ENCODE measurements at places on chromosomes 2 and 18.
A peak's percentile ranks its signal among the peaks of the same experiment; 100 is the strongest.

GRCh38 chr18:24369426-24369825, 28.2 kb downstream of the OSBPL1A start:
- no peak for DNase-seq

- no peak for DNase-seq
Measured at GRCh38 chr2:222439692-222440091, 15.3 kb downstream of the SGPP2 start.

DNA sequence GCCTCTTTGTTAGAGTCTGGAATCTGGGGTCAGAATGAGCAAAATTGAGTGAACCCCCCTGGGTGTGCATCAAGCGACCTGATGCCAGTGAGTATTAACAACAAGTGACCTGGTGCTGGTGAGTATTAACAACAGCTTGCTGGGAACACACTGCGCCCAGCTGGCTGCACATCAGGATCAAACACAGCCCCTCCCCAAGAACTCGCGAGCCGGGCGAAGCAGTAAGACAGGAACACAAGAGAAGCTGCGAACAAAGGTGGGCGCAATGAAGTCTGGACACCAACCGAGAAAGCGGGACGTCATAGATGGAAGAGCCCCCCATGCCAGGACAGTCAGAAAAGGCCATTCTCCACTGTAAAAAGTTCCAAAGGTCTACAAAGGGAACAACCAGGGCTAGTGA, 34.3 kb downstream of the CRACDL start:
- no peak for DNase-seq

GRCh38 chr2:182906454-182906853, 40.0 kb upstream of the FRZB start:
- DNase-seq = no peak

- DNase-seq = peak; percentile 19
Measured at GRCh38 chr18:57077786-57078552, 68.9 kb upstream of the BOD1L2 start.

- no peak for DNase-seq
Measured at GRCh38 chr2:226020956-226021355, 621.4 kb downstream of the NYAP2 start.

DNA sequence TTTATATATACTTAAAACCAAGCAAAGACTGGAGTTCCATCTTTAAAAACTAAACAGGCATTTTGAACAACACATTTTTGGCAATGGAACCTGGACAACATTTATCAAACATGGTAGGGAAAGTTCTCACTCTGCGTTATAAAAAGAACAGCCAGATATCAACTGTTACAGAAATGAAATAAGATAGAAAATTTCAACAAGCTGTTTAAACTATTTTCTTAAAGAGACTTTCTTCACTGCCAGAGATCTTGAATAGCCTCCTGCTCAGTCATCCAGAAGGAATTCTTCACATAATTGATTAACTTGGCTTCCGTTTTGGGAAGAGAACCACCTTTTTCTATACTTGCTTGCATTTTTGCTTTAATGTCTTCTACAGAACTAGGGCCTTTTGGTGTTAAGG, 166.0 kb upstream of the PIK3C3 start:
- DNase-seq = no peak

GRCh38 chr2:33426666-33427231, 49.7 kb upstream of the RASGRP3 start:
- no peak for DNase-seq

DNA sequence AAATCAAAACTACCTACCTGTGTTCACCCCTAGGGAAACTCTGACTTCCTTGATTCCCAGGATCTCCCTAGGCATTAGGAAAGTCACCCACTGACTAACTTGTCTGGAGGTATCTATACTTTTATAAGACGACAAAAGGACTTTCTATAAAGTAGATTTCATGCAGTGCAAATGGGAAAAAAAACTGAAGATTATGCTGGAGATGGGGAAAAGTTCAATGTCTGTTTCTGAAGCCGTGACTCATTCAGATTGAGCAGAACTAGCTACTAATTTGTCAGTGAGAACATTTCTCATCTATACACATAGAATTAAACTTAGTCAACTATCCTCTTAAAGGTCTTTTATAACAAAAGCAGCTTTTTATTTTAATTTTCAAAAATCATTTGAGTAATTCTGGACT, 6.0 kb downstream of the SEPTIN10 start:
- DNase-seq = no peak

DNA sequence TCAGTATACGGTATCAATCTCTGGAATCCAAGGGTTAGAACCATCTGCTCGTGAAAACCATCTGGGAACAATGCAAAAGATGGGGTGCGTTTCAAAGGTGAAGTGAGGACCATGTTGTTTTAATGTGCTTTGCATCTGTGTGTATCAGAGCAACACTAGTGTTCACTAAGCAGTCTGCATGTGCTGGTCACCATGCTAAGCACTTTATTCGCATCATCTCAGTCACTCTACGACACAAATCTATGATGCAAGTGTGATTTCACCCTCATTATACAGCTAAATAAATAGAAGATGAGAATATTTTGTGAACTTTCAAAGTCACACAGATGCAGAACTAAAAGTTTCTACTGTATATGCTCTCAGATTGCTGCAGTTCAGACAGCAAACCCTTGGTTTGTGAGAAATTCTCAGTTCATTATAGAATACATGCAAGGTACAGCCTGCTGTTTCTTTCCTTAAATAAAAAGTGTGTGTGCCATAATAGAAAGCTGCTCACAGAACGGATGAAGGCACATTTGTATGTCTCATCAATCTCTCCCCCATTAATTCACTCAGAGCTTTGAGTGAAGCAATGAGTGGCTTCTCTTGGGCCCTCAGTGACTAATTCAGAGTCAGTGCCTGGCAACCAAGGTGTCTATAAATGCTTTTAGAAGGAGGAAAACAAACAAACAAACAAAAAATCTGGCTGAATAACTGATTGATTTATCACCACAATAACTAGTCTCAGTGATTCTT, 652.8 kb upstream of the SOX11 start:
- DNase-seq = no peak

DNA sequence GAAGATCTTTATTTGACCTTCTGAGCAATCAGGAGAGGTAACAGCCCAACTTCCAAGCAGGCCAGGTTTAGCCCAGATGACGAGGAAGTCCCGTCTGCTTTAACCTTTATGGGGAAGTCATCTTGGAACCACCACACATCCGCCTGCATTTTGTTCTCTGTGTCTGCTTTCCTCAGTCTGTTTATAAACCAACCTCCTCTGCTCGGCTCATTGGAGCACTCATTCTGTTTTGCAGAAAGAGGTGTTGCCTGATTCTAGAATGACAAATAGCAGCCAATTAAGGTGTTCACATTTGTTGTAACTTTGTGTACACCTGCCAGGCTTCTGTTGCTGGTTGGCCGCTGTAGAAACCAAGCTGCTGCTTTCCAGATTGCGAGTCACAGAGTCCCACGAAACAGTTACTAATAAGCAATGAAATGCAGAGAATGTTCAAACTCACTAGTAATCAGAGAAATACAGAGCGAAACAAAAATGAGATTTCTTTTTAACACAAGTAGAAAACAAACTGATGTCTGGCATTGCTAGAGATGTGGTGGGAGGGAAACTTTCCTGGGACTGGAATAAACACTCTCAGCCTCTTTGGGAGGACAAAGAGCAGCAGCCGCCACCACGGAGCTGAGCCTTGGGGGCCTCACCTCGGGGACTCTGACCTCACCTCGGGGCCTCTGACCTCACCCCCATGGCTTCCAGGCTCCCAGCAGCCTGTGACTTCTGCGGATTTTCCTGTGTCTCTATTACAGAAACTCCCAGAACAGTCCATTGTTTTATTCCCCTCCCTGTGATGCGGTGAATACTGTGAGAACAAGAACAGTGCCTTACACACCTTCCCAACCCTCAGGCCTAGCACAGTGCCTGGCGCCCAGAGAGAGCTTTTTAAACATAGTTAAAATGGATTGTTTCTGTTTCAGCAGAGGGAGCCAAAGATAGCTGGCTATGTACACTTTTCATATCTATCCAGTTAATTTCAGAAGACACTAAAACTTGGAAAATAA, 64.0 kb downstream of the MBP start:
- peak; percentile 57 for DNase-seq

- no peak for DNase-seq
Measured at GRCh38 chr2:40098786-40099470, 319.9 kb upstream of the THUMPD2 start.

GRCh38 chr2:180359522-180360282, 352.6 kb upstream of the CWC22 start:
- DNase-seq = peak; percentile 11

DNA sequence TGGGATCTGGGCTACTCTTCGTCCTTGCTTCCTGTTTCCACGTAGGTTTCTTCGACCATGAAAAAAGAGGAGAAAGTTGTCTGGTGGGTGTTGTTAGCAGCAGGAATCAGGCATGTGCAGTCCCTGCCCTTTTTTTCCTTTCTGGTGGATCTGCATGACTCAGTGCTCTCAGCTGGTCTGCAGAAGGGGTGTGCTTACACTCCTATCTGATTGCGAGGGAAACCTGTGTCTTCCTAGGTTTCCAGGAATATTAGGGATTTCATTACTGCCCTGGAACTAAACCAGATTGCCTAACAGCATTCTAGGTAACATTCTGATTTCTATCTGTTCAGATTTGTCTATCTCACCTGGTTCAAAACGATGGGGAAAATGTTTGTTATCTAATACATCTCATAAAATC, 174.3 kb downstream of the CCDC102B start:
- no peak for DNase-seq

- DNase-seq = no peak
Measured at GRCh38 chr2:49845671-49846070, 691.4 kb upstream of the FSHR start.

- no peak for DNase-seq
Measured at GRCh38 chr2:41927581-41928264, 120.1 kb upstream of the PKDCC start.

DNA sequence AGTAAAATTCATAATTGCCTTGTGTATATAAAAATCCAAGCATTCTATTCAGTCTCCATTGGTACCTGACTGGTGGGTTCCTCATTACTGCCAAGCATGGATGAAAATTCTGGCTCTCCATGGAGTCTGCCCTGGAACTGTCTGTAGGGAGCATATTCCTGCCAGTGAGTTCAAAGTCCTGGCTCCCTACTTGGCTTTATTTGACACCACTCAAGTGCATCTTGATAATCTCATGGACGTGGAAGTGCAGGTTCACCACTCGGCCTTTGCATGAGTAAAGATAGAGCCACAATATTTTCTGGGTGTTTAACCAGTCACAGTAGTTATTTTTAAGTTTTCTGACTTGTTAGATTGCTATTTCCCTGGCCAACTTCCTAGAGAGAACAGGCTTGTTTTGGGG, 63.5 kb downstream of the CNTNAP5 start:
- no peak for DNase-seq

All from CD4-positive, alpha-beta T cell treated with Interleukin-1 beta for 1 hour (primary cell).